PC-3 (cell line): ENCODE measurements at places on chromosomes 1 and 21. TPM values are rescaled to one million over a fixed set of nuclear protein-coding genes. Genes with fewer than 3 reads are reported as not detected.

The SLAMF9 gene
- total RNA-seq = 5.9 and 8.7 TPM in 2 replicates

The ZBTB8A gene
- total RNA-seq = 1.7 and 3.5 TPM in 2 replicates

The SPRR1B gene
- not detected in 2 replicates for total RNA-seq

The KIF17 gene
- 0.33 and 2.8 TPM in 2 replicates for total RNA-seq
